Activated CD4-positive, alpha-beta memory T cell treated with anti-CD3 and anti-CD28 coated beads for 36 hours (primary cell): ENCODE measurements at places on chromosomes 4 and X.

DNA sequence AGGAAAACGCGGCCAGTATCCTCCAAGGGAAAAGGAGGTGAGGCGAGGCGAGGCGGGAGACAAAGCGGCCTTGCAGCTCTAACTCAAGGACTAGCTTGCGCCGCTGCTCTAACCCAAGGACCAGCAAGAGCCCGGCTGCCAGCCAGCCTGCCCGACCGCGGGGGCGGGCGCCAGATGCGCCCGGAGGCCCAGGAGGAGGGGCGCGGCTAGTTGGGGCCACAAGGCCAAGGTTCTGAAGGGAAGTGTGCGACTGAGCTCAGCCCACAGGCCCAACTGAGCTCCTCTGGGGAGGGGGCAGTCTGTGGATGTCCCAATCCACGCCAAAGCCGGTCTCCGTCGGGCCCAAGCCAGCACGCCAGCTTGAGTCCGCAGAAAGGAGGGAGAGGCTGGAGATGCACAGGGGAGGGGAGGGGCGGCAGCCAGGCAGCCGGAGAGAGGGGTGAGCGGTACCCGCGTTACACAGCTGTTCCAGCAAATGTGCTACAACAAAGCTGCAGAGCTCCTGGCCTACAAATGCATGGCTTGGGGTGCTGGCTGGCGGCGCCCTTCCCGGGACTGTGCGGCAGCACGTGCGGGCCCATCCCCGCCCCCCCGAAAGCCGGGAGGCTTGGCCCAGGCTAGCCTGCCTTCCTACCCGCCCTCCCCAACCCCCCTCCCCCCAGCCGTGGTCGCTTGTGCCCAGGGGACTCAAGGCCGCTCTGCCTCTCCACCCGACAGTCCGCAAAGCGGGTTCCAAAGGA lies 637 bp downstream of the AMER1 start:
- peak; percentile 18 for DNase-seq

- DNase-seq: no peak
Observed at GRCh38 chrX:32395878-32396277, 815.5 kb downstream of the DMD start.

DNA sequence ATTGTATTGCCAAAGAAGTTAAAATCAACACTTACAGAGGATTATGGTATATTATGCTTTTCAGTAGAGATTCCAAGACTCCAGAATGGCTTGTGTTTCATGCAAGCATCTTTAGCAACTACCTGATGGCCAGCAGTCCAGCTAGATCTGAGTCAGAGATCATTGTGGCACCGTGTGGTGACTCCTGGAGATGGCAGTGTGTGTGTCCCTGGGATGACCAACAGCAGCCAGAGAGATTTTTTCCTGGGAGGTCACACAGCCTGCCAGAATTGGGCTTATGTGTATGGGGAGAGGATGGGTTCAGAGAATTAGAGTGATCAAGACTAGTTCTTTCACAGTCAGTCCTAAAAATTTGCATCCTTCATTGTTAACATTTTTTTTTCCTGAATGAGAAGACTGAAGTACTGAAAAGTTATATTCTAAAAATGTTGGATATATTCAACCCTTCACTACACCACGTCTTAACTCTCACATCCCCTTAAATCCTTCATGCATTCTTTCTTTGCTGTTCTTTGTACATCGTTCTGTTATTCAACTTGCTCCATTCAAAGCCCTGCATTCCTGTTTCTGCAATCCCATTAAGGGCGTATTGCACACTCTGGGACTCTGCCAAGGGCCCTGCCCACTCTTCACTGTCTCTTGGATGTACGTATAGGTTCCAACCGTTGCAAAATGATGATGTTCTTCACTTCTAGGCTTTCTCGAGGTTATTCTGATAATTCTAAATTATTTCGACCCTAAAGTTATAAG lies 12.4 kb downstream of the TENM3 start:
- DNase-seq: no peak

DNA sequence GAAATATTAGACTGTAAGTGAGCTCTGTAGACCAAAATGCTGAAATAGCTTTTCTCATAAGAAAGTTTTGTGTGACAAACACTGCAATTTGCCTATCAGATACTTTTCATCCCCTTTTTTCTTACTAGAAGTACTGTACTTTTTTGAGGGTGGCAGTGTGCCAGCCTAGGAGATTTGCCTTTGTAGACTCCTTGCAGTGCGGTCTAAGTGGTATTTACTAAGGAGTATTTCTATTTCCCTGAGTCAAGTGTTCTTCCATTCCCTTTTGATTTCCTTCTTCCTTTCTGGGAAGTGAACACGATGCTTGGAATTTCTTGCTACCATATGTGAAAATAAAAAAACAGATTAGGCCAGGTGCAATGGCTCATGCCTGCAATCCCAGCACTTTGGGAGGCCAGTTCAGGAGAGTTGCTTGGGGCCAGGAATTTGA lies 34.6 kb downstream of the PDLIM5 start:
- no peak for DNase-seq

DNA sequence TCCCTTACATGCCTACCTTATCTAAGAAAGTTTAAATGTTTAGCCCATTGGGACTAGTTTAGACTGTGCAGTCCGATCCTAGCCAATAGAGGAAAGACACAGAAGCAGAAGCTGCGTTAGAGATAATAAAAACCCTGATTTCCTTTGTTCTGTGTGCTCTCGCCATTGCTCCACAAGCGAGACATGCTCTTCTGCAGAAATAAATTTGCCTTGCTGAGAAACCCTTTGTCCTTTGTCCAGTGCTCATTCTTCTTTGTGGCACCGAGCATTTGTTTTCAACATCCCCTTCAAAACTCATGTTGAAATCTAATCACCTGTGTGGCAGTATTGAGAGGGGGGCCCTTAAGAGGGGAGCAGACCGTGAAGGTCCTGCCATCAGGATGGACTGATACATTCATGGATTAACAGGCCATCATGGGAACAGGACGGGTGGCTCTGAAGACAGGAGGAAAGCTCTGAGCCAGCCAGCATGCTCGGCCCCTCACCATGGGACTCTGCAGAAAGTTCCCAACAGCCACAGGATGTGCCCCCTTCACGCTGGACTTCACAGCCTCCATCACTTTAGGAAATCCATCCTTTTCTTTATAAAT lies 94.5 kb downstream of the ABLIM2 start:
- DNase-seq: no peak

GRCh38 chrX:6465756-6466155 lies 69.2 kb downstream of the VCX3A start:
- no peak for DNase-seq

DNA sequence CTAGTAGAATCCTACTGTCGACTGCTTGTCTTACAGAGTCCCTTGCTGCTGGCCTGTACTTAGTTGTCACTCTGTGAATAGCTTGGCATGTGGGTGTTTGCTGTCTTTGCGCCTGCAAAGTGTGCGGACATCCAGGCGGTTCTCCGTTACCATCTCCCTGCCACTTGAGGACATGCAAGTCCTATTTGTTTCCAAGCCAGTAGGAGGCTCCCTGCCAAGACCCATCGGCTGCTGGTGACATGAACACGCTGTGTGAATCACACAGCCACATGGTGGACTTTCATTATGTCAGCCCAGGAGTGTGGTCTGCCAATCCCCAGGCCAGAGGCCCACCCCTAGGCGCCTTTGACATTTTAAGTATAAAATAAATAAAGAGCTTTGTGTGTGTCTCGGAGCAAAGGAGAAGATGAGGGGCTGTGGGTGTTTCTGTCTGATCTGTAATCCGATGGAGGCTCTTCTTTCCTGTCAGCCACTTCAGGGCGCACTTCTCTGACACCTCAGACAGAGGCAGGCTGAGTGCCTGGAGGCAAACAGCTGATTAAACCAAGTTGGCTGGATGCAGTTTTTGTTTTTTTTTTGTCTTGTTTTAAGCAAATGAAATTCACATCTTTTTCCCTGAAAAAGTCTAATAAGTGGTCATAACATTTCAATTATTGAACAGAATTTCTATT lies 51.5 kb downstream of the ALPK1 start:
- DNase-seq: no peak

DNA sequence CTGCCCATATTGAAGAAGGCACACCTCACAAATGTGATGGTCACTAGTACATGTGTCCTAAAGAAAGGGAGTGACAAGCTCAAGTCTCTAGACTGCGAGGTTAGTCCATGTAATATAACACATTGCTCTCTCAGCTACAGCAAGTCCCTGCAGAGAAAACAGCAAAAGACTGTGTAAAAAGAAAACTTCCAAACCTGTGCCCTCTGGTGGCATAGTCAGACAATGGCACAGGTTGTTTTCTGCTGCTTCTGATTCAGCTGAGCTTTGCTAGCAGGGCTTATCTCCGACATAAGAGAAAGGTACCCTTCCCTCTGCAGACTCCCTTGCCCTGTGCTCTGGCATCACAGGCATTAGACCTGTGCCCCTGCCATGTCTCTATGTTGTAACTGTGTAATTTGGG lies 1.4 kb upstream of the SERPINA7 start:
- no peak for DNase-seq

DNA sequence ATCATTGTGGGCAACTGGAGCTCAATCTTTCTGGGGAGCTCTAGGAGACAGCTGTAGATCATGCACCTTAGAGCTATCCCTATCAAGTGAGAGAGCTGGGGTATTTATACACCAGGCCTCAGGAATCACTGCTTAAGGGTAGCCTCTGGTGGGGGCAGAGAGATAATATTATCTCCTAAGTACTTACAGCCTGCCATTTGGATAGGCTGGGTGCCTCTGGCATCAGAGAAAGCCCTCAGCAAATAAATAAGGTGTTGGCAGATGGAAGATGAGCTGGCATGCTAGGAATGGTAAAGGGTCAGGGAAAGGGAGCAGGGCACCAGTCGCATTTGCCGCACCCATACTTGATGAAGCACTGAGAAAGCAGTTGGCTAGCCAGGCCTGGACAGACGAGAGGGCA lies 75.9 kb downstream of the HCCS start:
- no peak for DNase-seq

DNA sequence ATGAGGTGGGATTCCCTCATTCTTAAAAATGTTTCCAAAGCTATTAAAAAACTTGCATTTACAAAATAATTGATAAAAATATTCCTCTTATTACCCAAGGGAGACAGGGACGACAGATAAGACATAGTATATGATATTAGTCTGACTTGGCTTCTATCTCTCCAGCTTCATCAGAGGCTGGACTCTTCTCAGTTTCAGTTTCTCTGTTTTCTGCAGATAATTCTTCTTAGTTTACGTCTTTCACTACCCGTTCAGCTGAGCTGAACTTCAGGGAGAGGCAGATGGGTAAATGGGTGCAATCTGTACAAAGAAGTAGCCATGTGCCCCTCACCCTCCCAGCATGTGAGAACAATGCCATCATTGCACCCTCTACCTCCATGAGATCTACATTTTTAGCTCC lies 214.0 kb upstream of the SLIT2 start:
- DNase-seq: no peak

GRCh38 chrX:55187281-55187680 lies 32.9 kb upstream of the PAGE5 start:
- DNase-seq: no peak

DNA sequence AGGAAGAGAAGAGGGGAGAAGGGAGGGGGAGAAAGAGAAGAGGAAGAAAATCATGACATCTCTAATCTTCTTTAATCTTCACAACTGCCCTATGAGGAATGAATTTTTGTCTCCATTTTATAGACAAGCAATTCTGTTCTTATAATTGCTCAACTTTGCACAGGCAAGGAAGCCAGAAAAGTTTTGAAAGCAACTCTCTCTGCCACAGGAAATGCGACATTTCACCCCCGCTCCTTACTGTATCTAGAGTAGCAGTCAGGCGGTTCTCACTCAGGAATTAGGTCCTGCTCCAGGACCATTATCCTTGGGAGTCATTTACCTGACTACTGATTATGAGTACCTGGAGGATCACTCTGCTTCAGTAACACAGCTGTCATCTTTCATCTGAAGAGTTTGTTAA lies 69.2 kb upstream of the FAM9A start:
- DNase-seq: no peak

- no peak for DNase-seq
Observed at GRCh38 chr4:46946919-46947536, 38.0 kb upstream of the COX7B2 start.

DNA sequence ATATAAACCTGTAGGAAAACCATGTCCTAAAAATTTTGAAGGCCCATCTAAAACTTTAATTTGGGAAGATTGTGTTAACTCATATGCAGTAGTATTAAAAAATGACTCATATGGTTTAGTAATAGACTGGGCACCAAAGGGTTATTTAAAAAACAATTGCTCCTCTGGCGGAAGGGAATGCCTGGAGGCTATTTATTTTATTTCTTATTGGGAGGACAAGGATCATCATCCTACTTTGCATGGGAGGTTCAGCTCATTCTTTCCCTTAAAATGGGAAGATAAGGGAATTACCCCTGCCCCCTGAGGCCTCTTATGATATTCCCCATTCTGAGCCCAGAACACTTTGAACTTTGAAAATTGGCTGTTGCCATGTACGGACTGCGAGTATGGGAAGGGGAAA lies 29.7 kb upstream of the MGST2 start:
- DNase-seq: no peak

GRCh38 chr4:22019676-22020075 lies 71.1 kb upstream of the KCNIP4 start:
- no peak for DNase-seq

DNA sequence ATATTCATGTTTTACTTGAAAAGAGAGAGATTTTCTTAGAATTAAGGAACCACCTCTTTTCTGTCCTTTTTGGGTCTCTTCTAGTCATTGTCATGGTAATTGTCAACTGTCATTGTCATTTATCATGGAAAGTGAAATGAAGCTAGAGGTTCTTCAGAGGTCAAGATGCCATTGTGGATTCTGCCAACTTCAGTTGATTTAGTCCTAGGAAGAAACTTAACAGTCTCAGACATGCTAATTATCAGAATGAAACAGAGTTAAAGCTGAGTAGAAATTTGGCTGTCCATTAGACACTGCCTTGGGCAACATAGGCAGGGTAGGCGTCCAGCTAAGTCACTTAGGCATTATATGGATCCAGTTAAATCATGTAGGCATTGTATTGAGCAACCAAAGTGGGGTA lies 796.1 kb upstream of the ADGRL3 start:
- no peak for DNase-seq

DNA sequence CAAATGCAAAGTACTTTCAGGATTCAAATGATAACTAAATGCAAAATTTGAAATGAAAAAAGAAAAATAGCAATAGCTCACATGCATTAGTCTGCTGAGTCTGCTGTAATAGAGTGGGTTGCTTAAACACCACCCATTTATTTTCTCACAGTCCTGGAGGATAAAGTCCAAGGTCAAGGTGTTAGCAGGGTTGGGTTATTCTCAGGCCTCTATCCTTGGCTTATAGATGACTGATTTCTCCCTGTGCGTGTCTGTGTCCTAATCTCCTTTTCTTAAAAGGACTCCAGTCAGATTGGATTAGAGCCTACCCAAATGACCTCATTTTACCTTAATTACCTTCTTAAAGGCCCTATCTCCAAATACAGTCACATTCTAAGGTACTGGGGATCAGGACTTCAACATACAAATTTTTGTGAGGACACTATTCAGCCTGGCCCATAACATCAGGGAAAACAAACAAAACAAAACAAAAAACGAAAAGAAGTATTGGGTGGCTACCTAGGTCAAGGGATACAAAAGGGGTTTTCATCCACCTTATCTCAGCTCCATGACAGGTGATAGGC lies 6.3 kb upstream of the TBL1X start:
- no peak for DNase-seq
